ENCODE measurements at places on chromosomes 2 and 18.
A peak's percentile ranks its signal among the peaks of the same experiment; 100 is the strongest.

- no peak overlapping the region for H3K4me3 ChIP-seq
- H3K27ac ChIP-seq: no peak overlapping the region
- no peaks in the 10 kb centered on the region for H3K27me3 ChIP-seq
- no peak for DNase-seq
- H3K36me3 ChIP-seq: no peaks in the 10 kb centered on the region
Observed at GRCh38 chr2:144136297-144137010, 383.5 kb downstream of the ZEB2 start.

DNA sequence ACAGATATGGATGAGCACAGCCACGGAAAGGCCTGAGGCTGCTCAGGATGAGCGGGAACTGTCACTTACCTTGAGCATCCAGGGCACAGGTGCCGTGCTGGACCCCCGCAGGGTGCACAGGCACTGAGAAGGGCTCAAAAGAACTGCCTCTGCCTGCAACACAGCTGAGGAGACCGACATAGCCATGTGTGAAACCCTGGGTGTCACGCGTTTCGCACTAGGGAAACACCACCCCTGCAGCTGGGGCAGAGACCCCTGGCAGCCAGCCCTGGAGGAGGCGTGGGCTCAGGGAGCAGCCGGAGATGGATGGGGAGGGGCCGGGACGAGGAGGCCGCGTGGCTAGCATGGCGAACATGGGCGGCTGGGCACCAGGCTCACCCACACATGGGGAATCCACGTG, 228.9 kb downstream of the EIPR1 start:
- no peak overlapping the region for H3K27ac ChIP-seq
- no peaks in the 10 kb centered on the region for H3K4me1 ChIP-seq
- DNase-seq: no peak
- no peak overlapping the region for H3K4me3 ChIP-seq

- peak overlapping the region; percentile 94 for H3K27ac ChIP-seq
- H3K27me3 ChIP-seq: no peaks in the 10 kb centered on the region
- peaks cover 78% of the 10 kb centered on the region for H3K4me1 ChIP-seq
- H3K4me3 ChIP-seq: 0 out of 2 replicates have a peak overlapping the region, but pooled peaks have one; percentile 1
- peaks cover 4% of the 10 kb centered on the region for H3K36me3 ChIP-seq
Observed at GRCh38 chr2:110106642-110107041, 9.0 kb downstream of the MALL start.

GRCh38 chr2:3451169-3451568, 68.2 kb downstream of the ADI1 start:
- H3K4me1 ChIP-seq: no peaks in the 10 kb centered on the region
- no peak for DNase-seq
- H3K27me3 ChIP-seq: no peaks in the 10 kb centered on the region
- H3K27ac ChIP-seq: no peak overlapping the region
- no peak overlapping the region for H3K4me3 ChIP-seq

GRCh38 chr2:180722551-180723239, 257.7 kb upstream of the UBE2E3 start:
- no peaks in the 10 kb centered on the region for H3K4me1 ChIP-seq
- DNase-seq: no peak
- H3K27me3 ChIP-seq: no peaks in the 10 kb centered on the region
- no peak overlapping the region for H3K4me3 ChIP-seq

GRCh38 chr18:69469444-69469919, 68.8 kb downstream of the DOK6 start:
- peak; percentile 2 for DNase-seq
- no peaks in the 10 kb centered on the region for H3K4me1 ChIP-seq
- no peak overlapping the region for H3K4me3 ChIP-seq
- H3K36me3 ChIP-seq: no peaks in the 10 kb centered on the region
- no peaks in the 10 kb centered on the region for H3K27me3 ChIP-seq
- H3K27ac ChIP-seq: no peak overlapping the region

DNA sequence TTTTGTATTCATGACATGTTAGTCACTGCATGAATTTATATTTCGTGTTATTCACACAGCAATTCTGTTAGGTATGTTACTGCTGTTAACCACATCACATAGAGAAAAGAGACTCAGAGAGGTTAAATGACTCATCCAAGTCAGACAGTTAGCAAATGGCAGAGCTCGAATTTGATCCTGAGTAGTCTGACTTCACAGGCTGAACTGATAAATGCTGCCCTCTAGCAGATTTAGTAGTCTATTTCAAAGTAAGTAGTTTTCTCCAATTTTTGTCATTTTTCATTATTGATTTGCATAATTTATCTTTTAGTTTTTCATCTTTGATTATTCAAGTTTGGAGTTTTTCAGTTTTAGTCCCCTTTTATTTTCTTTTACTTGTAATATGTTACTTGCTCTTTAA, 58.3 kb downstream of the WDR7 start:
- no peak overlapping the region for H3K27ac ChIP-seq
- H3K36me3 ChIP-seq: no peaks in the 10 kb centered on the region
- no peaks in the 10 kb centered on the region for H3K4me1 ChIP-seq
- DNase-seq: peak; percentile 18

DNA sequence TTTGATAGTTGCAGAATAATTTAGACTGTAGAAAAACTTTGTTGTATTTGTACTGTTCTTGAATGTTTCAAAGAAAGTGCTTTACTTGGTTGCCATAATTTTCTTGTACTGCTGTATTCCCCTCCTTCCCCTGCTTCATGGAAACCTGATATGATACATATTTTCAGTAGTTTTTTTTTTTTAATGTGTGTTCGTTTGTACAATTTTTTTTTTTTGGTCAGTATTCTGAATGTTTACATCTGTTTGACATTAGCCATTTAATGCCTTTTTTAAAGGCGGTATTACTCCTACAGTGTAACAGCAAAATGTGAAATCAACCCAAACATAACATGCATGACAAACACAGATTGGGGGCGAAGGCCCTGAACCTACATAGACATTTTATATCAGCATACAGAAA, 172.3 kb downstream of the ASXL3 start:
- H3K27me3 ChIP-seq: no peaks in the 10 kb centered on the region
- no peak overlapping the region for H3K27ac ChIP-seq
- no peaks in the 10 kb centered on the region for H3K4me1 ChIP-seq
- H3K36me3 ChIP-seq: no peaks in the 10 kb centered on the region

DNA sequence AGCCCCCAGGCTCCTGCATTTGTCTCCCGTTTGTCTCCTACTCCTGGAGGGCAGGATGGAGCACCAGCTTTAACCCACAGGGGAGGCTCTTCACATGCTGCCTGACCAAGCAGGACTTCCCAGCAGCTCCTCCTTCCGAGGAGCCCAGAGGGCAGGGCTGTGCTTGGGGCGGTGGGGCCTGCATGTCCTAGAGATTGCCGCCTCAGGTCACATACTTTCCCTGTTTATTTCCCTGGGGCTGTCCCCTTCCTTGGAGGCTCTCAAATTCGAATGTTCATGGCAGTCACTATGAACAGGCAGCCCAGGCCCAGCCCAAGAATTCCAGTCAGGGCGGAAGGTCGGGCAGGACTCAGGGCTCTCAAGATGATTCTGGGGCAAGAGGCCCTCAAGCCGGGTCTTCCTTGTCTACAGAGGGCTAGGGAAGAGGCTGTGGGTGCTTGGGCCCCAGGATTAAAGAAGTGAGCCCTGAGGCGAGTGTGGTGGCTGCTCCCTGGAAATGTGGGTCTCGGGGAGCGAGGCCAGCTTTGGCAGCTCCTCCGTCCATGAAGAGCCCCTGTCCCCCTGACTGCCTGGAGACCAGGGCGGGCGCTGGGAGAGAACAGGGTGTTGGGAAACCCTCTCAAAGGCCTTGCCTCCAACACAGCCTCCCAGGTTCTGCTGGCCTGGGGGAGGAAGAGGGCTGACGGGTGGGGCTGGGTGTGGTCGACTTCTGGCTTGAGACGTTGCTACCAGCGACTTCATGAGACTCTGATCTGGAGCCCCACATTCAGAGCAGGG, 48.9 kb upstream of the HPCAL1 start:
- H3K4me3 ChIP-seq: no peak overlapping the region
- H3K27me3 ChIP-seq: no peaks in the 10 kb centered on the region
- H3K36me3 ChIP-seq: no peaks in the 10 kb centered on the region
- no peak for DNase-seq
